ENCODE measurements at places on chromosomes 2 and 18. TPM values are rescaled to one million over a fixed set of nuclear protein-coding genes. Genes with fewer than 3 reads are reported as not detected.

- DNase-seq = no peak
These were observed 7.8 kb upstream of the NPAS2 start for GRCh38 chr2:100812116-100812515.

DNA sequence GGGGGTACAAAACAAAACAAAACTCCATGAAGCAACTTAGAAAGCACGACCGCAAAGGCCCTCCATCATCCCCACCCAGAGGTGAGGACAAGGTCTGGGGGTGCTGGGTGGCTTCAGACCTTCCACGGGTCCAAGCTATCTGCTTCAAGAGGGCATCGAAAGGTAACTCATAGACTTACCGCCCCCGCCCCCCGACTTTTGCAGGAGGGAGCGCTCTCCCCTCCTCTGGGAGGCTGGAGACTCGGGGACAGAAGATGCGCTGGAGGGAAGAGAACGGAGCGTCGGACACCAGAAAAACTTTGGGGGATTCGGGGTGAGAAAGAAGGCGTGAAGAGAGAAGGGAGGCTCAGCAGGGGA is 300 bp upstream of the STON1 start:
- DNase-seq = no peak

DNA sequence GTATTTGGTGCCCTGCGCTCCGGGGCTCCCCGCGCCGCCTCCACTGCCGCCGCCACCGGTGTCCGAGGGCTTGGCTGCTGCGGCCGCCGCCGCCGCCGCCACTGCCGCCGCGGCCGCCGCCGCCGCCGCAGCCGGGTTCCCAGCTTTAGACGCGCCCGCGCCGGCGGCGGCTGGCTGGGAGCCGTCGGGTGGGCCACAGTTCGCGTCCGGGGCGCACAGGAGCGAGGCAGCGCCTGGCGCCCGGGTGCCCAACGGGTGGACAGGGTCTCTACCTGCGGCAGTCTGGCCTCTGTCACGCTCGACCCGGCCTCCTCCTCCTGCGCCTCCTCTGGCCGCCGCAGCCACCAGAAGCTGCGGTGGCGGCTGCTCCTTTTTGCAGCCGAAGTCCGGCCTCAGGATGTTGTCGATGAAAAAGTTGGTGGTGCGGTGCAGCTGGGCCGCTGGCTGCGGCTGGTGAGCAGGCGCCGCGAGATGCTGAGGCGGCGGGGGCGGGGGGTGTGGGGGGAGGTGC is 951 bp downstream of the EN1 start:
- DNase-seq = peak; percentile 53

- DNase-seq = no peak
These were observed 249.8 kb downstream of the CYP26B1 start for GRCh38 chr2:71897836-71898235.

- no peak for DNase-seq
These were observed 66.6 kb downstream of the MYL12B start for GRCh38 chr18:3328532-3328931.

GRCh38 chr2:10145519-10146357 is 23.2 kb downstream of the RRM2 start:
- DNase-seq = no peak

Gene EHBP1
- 23.6 TPM for total RNA-seq
